ENCODE measurements at places on chromosomes 1 and 21. TPM values are rescaled to one million over a fixed set of nuclear protein-coding genes. Genes with fewer than 3 reads are reported as not detected.

DNA sequence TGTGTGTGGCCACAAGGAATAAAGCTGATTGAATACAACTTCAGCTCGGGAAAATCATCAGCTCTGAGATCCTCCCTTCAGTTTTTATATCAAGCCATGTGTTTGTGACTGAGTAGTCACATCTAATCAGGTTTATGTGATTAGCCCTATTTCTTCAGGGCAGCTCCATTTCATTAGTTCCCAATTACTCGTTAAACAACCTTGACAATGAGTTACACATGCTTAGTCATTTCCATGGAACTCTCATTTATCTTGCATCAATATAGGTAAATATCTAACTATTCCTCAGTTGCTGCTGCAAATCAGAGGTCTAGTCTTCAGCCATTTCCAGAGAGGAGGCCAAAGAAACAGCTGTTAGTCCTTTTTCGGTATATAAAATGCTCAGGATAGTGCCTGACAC lies 16.3 kb downstream of the CRB1 start:
- no peaks in the 10 kb centered on the region for H3K36me3 ChIP-seq
- no peaks in the 10 kb centered on the region for H3K4me1 ChIP-seq
- no peak overlapping the region for H3K4me3 ChIP-seq
- H3K27ac ChIP-seq, result no peak overlapping the region
- H3K27me3 ChIP-seq, result no peaks in the 10 kb centered on the region

GRCh38 chr1:232123775-232124659 lies 497.4 kb downstream of the DISC1 start:
- no peaks in the 10 kb centered on the region for H3K36me3 ChIP-seq
- H3K4me1 ChIP-seq, result no peaks in the 10 kb centered on the region
- no peak overlapping the region for H3K4me3 ChIP-seq
- no peak overlapping the region for H3K27ac ChIP-seq
- DNase-seq, result no peak
- H3K27me3 ChIP-seq, result no peaks in the 10 kb centered on the region

GRCh38 chr1:10561955-10562354 lies 87.2 kb downstream of the PEX14 start:
- no peaks in the 10 kb centered on the region for H3K36me3 ChIP-seq
- no peaks in the 10 kb centered on the region for H3K4me1 ChIP-seq
- no peak overlapping the region for H3K27ac ChIP-seq
- DNase-seq, result no peak

- peak; percentile 42 for DNase-seq
- H3K4me3 ChIP-seq, result peak overlapping the region; percentile 92
- peaks cover 49% of the 10 kb centered on the region for H3K36me3 ChIP-seq
Observed at GRCh38 chr1:1309251-1310108, 1.1 kb downstream of the PUSL1 start.

DNA sequence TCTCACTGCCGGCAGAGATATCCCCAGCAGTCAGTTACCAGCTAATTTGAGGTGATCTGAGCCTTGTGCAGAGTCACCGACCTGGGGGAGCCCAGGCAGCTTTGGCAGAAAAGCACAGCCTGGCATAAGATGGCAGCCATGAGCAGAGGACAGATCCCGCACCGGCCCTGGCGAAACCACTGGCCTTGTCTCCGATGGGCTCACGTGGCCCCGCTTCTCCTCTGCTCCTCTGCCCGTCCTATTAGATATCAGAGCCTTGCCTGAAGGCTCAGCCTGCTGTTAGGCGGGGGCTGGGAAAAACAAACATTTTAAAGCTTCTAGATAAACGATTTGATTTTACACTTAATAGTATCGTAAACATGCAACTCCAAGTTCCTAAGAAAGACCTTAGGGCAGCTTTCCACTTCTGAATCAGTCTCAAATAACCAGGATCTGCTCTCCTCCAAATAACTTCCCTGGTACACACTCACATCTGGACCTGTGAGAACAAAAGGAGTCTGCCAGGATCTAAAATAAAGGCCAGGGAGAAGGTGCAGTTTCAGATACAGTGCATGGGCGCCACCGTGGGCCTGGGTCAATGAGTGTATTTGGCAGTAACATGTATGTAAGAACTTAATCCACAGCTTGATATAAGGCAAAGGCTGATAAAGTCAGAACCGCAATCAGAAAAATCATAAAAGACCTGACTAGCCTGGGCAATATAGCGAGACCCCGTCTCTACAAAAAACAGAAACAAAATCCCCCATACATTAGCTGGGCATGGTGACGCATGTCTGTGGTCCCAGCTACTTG lies 10.0 kb downstream of the EDARADD start:
- no peak overlapping the region for H3K4me3 ChIP-seq
- no peaks in the 10 kb centered on the region for H3K36me3 ChIP-seq
- DNase-seq, result no peak
- no peaks in the 10 kb centered on the region for H3K4me1 ChIP-seq
- no peak overlapping the region for H3K27ac ChIP-seq
- H3K27me3 ChIP-seq, result no peaks in the 10 kb centered on the region

- no peaks in the 10 kb centered on the region for H3K4me1 ChIP-seq
- H3K27me3 ChIP-seq, result no peaks in the 10 kb centered on the region
- H3K4me3 ChIP-seq, result no peak overlapping the region
- no peak overlapping the region for H3K27ac ChIP-seq
- H3K36me3 ChIP-seq, result no peaks in the 10 kb centered on the region
Observed at GRCh38 chr1:176696109-176696508, 233.1 kb downstream of the PAPPA2 start.

ATP1A4 gene
- not detected for total RNA-seq

SPATA21 gene
- not detected for total RNA-seq
